ENCODE measurements at places on chromosomes 1 and 21.
A peak's percentile ranks its signal among the peaks of the same experiment; 100 is the strongest.

GRCh38 chr1:78184460-78185072, 138.8 kb downstream of the GIPC2 start:
- DNase-seq: no peak

- DNase-seq: no peak
Measured at GRCh38 chr1:169048043-169048442, 58.4 kb upstream of the ATP1B1 start.

- no peak for DNase-seq
Measured at GRCh38 chr1:27027575-27028250, 15.1 kb upstream of the TENT5B start.

DNA sequence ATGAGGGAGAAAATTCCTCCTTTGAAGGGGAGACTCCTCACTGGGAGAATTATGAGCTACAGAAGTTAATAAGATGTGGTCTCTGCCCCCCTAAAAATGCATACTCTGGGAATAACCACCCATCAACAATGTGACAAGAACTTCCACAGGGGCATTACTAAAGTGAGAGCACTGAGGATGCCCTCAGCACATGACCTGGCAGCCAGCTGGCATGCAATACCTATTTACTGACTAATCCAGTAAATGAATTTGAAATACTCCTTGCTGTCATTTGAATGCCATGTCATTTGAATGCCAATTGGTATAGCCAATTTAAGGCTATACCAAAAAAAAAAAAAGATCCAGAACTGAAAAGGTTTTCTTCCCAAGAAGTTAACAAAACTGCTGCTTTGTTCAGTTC, 30.8 kb downstream of the PLPP3 start:
- no peak for DNase-seq

DNA sequence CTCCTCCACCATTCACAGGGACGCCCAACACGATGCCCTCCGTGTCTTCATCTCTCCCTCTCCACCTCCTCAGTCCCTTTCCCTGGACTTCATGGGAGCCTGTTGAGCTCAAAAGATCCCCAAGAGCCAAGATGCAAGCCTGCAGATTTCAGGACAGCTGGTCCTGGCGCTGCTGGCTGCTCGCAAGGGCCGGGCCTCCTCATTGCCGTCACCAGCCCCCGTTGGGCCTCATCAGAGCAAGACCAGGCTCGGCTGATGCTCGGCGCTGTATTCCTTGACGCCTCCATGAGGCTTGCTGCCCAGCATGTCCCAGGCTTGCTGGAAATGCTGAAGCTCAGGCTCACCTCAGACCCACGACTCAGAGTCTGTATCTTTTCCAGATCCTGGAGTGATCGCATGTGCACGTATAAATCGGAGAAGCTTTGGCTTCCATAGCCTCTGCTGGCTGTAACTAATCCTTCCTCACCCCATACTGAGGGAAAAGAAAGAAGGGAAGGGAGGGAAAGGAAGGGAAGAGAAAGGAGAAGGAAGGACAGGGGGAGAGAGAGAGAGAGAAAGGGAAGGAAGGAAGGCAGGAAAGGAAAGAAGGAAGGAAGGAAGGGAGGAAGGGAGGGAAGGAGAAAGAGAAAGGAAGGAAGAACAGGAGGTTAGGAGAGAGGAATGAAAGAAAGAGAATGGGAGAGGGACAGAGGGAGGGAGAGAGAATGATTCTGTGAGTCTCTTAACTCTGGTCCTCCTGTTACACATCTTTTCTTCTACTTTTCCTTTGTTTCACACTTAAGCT, 94.6 kb downstream of the KCNJ15 start:
- DNase-seq: peak; percentile 45

DNA sequence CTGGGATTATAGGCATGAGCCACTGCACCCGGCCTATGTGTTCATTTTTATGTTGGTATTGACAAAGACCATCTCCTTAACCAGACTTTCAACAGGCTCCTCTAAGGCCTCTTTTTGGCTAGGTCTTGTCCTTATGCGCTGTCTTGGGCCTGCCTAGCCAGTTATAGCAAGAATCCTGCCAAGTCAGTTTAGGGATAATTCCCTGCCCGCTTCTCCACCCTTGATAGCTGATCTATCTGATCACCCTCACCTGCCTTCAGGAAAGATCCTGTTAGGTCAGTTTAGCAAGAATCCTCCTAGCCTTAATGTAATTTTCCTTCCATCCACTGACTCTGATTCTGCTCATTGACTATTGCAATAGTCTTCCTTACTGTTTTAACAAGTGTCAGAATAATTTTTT, 2.4 kb upstream of the B4GALT3 start:
- DNase-seq: no peak

DNA sequence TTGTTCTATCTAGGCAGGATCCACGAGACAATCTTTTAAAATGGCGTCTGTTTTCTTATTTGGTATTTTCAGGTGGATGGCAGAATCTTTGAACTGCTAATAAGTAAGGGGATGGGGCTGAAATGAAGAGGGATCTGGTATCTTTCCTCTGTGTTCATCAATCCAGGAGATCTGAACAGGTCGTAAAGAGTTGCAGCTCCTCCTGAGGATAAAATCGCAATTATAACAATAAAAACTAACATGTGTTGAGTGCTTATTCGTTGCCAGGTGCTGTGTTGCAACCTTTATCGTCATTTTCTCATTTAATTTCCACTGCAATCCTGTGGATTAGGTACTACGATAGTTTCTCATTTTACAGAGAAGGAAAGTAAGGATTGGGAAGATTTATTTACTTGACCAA, 134.6 kb upstream of the DPYD start:
- DNase-seq: no peak

GRCh38 chr1:58780411-58780810, 3.4 kb downstream of the JUN start:
- no peak for DNase-seq

GRCh38 chr1:221725735-221726672, 15.9 kb downstream of the DUSP10 start:
- DNase-seq: no peak

- DNase-seq: peak; percentile 47
Measured at GRCh38 chr1:161738627-161739287, 10.8 kb upstream of the DUSP12 start.

DNA sequence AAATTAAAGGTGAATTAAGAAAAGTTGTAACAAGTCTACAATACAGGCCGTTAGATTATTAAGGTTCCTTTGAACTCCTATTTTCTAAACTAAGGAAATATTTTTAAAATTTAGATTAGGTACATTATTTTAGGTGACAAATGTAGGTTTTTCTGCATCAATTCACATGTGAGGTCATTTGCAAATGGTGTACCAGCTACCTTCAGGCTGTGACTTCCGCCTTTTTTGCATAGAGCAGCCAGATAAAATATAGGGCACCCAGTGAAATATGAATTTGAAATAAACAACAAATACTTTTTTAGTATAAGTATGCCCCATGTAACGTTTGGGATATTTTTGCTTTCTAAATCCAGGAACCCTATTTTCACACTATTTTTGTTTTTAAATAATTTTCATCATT, 544.0 kb downstream of the LMO4 start:
- DNase-seq: no peak

DNA sequence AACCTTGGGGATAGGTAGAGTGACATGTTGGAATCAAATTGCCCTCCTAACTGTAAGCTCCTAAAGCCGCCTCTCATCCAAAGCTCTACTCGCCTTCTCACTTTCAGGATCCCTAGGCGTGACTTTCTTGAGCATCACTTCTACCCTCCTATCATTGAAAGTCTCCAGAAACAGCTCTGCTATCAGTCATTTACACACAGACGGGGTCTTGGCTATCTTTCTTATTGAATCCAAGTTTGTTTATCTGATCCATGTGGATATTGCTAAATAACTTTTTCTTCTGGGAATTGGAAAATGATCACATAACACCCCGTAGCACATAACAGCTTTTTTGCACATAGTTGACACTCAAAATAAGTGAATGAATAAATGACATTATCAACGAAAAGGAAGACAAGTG, 216.4 kb upstream of the KIAA0040 start:
- DNase-seq: no peak

- DNase-seq: no peak
Measured at GRCh38 chr21:32515874-32516273, 69.4 kb downstream of the TCP10L start.

GRCh38 chr1:195721210-195721971, 886.8 kb downstream of the KCNT2 start:
- DNase-seq: no peak

DNA sequence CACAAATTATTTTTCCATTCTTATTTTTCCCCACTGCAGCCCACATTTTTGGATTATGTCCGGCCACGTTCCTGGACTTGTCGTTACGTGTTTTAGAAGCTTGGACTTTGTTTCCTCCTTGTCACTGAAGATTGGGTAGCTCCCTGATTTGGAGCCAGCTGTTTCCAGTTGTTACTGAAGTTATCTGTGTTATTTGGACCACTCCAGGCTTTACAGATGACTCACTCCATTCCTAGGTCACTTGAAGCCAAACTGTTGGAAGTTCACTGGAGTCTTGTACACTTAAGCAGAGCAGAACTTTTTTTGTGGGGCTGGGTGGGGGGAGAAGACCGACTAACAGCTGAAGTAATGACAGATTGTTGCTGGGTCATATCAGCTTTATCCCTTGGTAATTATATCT, 12.2 kb upstream of the AXDND1 start:
- peak; percentile 32 for DNase-seq

DNA sequence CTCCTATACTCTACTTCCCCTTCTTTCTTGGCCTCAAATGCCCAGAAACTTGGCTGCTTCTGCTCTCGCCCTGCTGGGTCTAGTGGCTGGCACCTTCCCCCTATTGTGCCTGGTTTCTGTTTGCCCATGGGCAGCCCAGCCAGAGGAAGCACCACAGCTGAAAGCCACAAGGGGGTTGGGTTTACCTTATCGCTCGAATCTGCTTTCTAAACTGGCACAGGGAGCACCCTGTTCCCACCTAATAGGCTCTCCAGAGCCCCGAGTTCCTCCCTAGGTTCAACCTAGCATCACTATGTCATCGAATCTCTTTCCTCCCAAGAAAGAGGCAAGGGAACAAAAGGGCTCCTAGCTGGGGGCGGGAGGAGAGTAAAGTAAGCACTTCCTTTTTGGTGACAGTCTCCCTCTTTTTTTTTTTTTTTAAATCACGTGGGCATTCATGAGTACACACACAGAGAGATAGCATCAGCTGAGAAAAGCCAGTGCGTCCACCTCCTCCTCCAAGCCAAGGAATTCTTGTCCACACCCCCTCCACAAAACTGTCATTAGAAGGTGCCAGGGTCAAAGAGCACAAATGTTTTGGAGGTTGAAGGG, 72.8 kb downstream of the PLEKHA6 start:
- DNase-seq: no peak

DNA sequence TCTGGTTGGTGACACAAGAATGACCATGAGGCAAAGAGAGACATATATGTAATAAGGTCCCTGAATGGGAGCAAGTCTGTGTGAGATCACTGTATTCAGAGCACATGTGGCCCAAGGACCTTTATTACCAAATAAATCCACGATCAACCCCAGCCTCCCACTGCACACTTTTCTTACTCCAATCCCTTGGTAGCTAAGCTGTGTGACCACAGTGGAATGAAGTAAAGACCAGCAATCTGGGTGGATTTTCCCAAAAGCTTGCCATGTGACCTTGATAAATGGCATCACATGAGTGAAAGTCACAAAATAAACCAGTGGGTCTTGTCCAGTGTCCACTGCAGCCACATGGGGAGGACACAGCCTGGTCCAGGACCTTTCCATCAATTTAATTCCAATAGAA, 36.7 kb upstream of the TLR5 start:
- DNase-seq: no peak

DNA sequence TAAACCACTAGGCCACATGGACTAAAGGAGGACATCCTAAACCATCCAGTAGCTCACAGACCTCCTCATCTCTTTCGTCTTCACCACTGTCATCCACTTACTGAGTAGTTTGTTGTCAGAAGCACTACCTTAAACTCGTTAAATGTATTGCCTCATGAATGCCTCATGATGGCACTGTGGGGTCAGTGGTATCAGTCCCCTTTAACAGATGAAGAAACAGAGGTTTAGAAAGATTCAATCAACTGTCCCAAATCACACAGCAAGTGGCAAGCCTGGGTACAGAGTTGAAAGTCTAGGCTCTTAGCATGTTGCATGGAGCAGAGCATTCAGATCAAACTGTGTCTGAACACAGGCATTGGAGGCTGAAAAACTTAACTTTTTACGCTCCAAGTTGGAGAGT, 183.6 kb upstream of the KIAA0040 start:
- no peak for DNase-seq

DNA sequence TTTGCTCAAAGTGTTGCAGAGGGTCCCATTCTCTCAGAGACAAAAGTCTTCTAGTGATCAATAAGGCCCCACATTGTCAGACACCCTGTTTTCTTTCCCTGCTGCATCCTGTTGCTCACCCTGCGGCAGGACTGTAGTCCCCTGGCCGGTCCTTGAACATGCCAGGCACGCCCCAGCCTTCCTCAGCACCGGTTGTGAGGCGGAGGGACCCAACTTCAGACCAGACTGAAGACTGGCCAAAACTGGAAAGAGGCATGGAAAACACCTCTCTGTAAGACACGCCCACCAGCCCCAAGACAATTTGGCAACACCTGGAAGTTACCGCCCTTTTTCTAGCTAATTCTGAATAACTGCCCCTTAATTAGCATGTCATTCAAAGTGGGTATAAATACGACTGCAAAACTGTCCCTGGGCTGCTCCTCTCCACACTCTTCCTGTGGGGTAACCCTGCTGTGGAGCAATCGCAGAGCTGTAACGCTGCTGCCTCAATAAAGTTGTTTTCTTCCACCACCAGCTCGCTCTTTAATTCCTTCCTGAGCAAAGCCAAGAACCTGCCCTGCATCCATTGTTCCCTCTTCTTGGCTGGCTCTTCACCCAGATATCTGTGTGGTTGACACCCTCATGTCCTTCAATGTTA, 23.8 kb downstream of the PLA2G2A start:
- DNase-seq: no peak

- no peak for DNase-seq
Measured at GRCh38 chr1:24392982-24393650, 20.5 kb downstream of the STPG1 start.

GRCh38 chr1:115642168-115643072, 650 bp downstream of the VANGL1 start:
- DNase-seq: peak; percentile 59

GRCh38 chr1:86713477-86713876, 9.1 kb downstream of the SH3GLB1 start:
- DNase-seq: no peak

DNA sequence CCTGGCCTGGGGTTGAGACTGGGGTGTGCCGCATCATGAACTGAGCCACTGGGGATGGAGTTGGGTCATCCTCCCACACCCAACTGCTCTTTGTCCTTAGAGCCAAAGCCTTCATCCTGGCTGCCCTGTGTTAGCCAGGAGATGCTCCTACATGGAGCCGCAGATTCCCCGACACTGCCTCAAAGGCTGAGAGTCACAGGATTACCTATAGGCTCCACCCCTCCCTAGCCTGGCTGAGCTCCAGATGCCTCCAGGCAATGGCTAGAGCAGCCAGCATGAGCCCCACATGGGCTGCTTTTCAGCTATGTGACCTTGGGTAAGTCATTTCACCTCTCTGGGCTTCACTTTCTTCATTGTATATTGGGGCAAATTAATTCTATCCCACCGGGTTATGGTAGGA, 119.9 kb upstream of the POU3F1 start:
- no peak for DNase-seq

- DNase-seq: no peak
Measured at GRCh38 chr1:53139951-53140361, 2.5 kb downstream of the SLC1A7 start.

Measured in left cardiac atrium (tissue), 4 donors.